ENCODE measurements at places on chromosomes 1 and 21. TPM values are rescaled to one million over a fixed set of nuclear protein-coding genes. Genes with fewer than 3 reads are reported as not detected.

Gene HPDL
- total RNA-seq, result 7.2 TPM

Gene C1QB
- total RNA-seq, result not detected

Gene PRR9
- not detected for total RNA-seq

Gene TM2D1
- 41.1 TPM for total RNA-seq

Gene C21orf58
- 4.1 TPM for total RNA-seq

Gene PEAR1
- 15.8 TPM for total RNA-seq

Gene IFNGR2
- 63.6 TPM for total RNA-seq

Gene FCRL3
- total RNA-seq, result not detected

Gene ZNF648
- total RNA-seq, result not detected

Gene KRTAP10-2
- not detected for total RNA-seq
